ENCODE measurements at places on chromosomes 7 and 10. TPM values are rescaled to one million over a fixed set of nuclear protein-coding genes. Genes with fewer than 3 reads are reported as not detected.

Gene C7orf57
- total RNA-seq = 0.83 TPM

DNA sequence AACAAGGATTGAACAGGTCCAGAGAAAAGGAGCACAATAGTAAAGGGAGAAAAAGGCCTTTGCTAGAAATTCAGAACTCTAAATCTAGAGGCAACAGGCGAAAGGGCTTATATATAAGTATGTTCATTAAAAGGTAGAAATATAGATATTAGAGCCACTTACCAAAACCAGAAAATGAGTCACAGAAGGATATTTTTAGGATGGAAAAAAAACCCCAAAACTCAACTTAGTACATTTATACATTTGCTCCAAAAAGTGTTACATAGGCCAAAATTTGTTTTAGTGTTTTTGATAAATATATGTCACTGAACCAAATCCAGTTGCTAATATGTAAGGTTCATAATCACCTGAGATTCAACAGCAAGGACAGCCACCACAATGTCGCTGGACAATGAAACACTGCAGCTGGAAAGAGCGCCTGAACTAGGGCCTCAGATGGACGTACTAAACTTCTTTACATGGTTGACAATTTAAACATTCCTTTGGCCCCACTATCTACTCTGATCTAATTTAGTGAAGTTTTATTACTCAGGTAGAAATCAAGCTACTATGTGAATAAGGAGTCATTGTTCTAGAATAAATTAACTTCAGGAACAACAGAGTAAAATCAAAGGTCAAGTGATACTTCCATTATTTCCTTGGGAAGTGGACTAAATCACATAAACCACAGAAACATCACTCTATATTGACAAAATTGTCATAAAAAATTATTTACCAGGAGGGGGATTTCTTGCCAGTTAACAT, 10.9 kb downstream of the FAM3C start:
- no peak for DNase-seq

Gene ABCB1
- 8.9 TPM for total RNA-seq

GRCh38 chr10:121668314-121669027, 70.2 kb upstream of the FGFR2 start:
- DNase-seq = no peak

- no peak for DNase-seq
Observed at GRCh38 chr10:4494551-4494950, 331.5 kb upstream of the AKR1E2 start.

Gene TBXAS1
- total RNA-seq = 1.5 TPM

- no peak for DNase-seq
Observed at GRCh38 chr7:131327049-131327625, 539 bp upstream of the MKLN1 start.

Gene VSTM2A
- total RNA-seq = not detected

DNA sequence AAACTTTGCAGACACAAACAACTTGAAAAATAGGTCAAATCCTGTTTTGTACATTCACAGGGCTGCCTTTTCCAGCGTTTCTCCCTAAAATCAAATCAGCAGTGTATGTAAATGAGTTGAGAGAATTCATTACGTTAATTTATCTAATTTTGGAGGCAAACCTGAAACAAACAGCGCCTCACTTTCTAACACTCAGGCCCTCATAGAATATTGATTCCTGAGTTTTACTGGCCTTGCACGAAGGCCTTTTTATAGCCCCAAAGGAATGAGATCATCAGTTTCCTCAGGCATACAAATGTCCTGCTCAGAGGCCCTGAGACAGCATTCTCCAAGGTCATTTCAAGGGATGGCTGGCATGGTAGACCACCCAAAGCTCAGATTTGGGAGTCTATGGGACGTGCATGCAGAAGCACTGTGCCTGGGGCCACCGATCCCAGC, 131.7 kb upstream of the CHST15 start:
- DNase-seq = no peak

Gene NPY4R2
- not detected for total RNA-seq

- DNase-seq = no peak
Observed at GRCh38 chr7:22799633-22800032, 23.0 kb downstream of the TOMM7 start.
